ENCODE measurements at places on chromosomes 1 and 21.

DNA sequence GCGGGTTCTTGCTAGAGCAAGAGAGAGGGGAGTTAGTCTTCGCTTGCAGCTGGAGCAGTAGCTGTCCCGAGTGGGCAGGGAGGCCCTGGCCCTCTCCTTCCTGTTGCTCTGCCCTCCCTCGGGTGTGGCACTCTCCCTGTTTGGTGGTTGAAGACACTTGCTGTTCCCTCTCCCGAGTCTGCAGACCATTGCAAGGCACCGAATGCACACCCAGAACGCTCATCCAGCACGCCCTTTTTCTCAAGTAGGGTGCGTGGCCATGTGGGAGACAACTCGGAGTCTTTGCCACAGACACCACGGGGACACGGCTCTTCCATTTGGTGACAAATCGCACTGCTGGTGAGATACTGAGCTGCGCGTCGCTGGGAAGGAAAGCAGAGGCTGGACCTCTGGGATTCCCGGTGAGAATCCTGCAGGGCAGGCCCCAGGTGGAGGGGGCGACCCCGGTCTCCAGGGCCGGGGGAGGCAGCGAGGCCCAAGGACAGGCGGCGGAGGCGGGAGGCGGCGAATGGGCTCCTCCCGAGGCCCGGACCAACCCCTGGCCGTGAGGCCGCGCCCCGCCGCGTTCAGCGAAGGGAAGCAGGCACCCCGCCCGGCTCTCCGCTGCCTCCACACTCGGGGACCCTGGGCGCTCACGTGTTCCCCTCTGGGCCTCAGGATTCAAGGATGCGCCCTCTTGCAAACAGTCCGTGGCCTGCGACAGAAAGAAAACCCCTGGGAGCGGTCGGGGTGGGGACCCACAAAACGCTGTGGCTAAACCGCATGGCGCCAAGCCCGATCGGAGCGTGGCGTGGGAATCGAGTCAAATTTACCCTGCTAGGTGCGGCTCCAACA is 10.4 kb upstream of the TMEM200B start:
- DNase-seq = no peak

- no peak for DNase-seq
Measured at GRCh38 chr1:202288177-202288576, 53.6 kb downstream of the UBE2T start.

GRCh38 chr1:47689894-47690293 is 252.1 kb downstream of the FOXD2 start:
- no peak for DNase-seq

GRCh38 chr1:190416239-190416638 is 61.4 kb downstream of the BRINP3 start:
- no peak for DNase-seq

DNA sequence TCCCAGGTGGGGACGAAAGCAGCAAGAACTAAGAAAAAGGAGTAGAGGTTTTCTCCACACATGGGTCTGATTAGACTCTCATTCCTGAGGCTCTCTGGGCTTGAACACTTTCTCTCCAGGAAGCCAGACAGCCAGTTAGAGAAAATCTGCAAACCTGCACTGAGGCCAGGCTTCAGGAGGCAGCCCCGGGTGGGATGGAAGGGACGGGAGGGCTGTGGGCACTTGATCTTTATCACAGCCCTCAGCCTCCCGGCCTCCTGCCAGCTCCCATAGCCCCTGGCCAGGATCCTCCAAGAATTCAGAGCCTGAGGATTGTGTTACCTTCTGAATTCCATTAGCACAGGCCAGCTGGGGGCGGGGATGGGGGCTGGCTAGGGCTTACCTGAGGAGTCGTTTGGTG is 40.1 kb downstream of the SERTAD4 start:
- no peak for DNase-seq

GRCh38 chr1:85450832-85451231 is 14.1 kb downstream of the DDAH1 start:
- DNase-seq = no peak

DNA sequence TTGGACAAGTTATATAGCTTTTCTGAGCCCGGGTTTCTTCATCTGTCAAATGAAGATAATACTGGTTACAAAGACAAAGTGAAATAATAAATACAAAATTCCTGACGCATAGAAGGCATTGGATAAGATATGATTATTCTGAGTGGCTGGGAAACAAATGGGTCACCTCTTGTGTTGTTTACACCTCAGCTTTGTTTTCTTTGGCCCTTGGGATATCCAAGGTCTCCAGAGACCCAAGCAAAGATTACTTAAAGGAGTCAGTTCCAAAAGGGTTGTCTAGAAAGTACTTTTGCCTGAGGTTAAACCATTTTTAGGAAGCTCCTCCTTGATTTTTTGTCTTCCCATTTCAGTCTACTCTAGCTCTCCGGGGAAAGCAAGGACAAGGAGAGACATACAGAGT is 9.7 kb downstream of the KHDRBS1 start:
- no peak for DNase-seq

DNA sequence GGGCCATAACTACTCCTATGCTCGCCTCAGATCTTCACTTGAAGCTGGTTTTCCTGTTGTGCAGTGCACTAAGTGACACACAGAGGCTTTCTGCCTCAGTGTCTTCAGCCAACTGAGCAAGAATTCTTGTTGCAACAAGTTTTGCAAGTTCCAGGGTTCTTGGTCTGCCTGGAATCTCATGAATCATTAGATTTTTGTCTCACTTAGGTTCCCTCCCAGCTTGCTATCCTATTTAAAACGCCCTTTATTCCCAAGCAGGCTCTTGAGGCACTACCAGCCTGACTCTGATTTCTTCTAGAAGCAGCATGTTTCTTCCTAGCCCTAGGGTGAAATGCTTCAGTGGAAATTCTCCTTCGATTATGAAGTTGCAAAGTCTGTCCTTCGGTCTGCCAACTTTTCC is 158.8 kb downstream of the C1orf21 start:
- peak; percentile 99 for DNase-seq

DNA sequence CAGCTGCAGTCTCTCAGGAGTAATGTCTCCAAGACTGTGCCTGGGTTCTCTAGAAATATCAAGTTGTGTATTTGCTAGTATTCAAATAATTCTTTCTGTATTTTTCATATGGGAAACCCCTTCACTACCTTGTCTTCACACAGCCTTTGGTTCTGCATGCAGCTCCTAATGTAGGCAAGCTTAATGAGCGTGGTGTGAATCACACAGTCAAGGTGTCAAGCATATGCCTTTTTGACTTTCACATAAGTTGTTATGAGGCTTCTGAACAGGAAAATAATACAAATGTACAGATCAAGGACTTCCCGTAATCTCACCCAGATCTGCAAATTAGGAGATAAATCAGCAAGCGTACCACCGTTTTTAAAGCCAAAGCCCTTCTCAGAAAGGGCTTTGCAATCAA is at the start of gene FCRL3:
FCRL3 (minus strand) TSS at position 38 of the 400 bp plus-strand sequence. CDS start 280 bp downstream, outside the sequence.
- no peak for DNase-seq

DNA sequence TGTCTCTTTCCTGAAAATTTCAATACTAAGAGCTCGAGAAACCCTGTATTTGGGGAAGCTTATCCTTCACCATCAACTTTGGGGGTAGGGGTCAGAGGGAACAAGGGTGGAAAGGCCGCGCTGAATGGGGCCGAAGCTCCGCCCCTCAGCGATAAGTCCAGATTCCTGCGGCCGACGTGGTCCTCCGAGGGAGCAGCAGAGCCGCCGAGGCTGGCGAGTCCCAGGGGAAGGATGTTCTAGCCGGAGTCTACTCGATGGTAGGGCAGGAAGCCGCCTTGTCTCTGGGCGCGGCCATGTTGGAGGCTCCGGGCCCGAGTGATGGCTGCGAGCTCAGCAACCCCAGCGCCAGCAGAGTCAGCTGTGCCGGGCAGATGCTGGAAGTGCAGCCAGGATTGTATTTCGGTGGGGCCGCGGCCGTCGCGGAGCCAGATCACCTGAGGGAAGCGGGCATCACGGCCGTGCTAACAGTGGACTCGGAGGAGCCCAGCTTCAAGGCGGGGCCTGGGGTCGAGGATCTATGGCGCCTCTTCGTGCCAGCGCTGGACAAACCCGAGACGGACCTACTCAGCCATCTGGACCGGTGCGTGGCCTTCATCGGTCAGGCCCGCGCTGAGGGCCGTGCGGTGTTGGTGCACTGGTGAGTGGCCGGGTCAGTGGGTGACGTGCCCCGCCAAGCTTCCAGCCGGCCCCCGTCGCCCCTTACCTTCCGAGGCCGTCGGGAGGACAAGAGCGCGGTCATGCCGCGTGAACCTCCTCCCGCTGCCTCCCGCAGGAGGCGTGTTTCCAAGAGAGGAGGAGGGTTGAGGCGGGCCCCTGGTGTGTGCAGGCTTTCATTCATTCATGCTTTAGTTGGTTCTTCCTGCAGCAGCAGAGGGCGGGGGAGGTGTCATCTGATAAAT is at the start of gene DUSP12:
DUSP12 (plus strand) TSS at position 278 of the 899 bp plus-strand sequence; CDS start at position 294, 16 bp downstream.
- DNase-seq = peak; percentile 91

DNA sequence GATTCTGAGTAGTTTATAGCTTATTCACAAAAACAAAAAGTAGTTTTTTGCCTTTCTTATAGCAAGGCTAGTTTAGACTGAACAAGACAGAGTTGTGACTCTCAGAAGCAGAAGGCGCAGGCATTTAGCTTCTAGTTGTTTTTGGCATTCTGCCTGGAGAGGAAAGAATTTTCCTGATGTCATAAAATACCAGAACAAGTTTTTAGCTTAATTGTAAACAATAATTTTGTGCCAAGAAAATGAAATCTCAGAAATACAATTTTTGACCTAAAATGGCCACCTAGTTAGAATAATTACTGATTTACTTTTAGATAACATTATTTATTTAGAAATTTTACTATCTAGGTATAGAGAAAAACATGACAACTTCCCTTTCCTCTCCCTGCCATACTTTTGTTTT is 1.0 kb downstream of the DNAJB4 start:
- DNase-seq = peak; percentile 76

- DNase-seq = no peak
Measured at GRCh38 chr1:191025896-191026642, 548.4 kb upstream of the BRINP3 start.

DNA sequence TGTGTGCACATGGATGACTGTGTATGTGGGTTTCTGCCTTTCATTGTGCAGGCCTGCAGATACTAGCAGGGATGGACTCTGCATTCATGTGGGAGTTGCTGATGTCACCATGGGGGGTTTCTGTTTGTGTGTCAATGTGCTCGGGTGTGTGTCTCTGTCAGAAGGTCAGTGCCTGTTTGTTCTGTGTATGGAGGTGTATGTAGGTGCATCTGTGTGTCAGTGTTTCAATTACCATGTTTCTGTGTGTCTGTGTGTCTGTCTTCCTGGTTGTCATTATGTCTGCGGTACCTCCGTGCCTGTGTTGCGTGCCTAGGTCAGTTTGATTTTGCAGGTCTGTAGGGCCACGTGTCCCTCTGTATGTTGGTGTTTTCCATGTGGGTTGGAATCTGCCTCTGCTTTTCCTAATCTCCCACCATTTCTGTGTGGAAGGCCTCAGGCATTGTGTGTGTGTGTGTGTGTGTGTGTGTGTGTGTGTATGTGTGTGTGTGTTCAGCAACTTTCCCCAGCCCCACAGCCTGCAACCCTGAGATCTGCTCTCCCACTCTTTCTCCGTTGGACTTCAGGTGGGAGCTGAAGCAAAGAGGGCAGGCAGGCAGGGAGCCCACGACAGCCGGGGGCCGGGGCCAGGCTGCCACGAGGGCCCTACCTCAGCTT is 36.7 kb upstream of the WASF2 start:
- DNase-seq = peak; percentile 46

GRCh38 chr1:44326024-44326701 is 28.9 kb downstream of the ERI3 start:
- no peak for DNase-seq

- peak; percentile 66 for DNase-seq
Measured at GRCh38 chr1:43329995-43330751, 7.4 kb upstream of the MPL start.

DNA sequence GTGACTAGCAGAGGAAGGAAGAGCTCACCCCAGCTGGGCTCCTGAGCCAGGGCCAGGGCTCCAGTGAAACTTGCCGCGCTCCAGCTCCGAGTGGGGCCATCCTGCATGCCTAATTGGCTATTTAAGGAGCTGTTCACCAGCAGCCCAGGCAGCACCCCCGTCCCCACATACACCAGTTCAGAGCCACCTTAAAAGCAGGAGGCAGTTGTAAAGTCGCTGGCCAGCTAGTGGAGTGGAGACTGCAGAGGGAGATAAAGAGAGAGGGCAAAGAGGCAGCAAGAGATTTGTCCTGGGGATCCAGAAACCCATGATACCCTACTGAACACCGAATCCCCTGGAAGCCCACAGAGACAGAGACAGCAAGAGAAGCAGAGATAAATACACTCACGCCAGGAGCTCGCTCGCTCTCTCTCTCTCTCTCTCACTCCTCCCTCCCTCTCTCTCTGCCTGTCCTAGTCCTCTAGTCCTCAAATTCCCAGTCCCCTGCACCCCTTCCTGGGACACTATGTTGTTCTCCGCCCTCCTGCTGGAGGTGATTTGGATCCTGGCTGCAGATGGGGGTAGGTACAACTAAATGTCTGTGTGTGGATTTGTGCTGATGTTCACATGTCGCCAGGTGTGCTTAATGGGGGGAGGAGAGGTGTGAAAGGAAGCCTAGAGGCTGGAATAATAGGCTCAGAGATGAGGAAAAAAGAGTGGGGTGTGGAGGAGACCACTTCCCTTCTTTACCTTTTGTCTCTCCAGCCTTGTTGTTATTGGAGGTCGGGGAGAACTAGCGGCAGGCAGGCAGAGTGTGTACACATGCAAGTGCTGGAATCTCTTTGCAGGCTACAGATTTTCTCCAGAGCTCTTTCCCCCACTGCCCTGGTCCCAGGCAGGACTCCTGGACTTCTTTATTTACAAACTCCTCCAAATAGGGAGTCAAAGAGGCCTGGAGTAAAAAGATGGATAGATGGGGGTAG is at the start of gene CA14:
CA14 (plus strand) TSS at position 151 of the 962 bp plus-strand sequence; CDS start at position 506, 355 bp downstream.
- DNase-seq = no peak

- DNase-seq = peak; percentile 34
Measured at GRCh38 chr1:233107130-233107660, 156.8 kb downstream of the NTPCR start.

GRCh38 chr1:159890390-159890789 is 9.6 kb downstream of the CFAP45 start:
- DNase-seq = no peak

DNA sequence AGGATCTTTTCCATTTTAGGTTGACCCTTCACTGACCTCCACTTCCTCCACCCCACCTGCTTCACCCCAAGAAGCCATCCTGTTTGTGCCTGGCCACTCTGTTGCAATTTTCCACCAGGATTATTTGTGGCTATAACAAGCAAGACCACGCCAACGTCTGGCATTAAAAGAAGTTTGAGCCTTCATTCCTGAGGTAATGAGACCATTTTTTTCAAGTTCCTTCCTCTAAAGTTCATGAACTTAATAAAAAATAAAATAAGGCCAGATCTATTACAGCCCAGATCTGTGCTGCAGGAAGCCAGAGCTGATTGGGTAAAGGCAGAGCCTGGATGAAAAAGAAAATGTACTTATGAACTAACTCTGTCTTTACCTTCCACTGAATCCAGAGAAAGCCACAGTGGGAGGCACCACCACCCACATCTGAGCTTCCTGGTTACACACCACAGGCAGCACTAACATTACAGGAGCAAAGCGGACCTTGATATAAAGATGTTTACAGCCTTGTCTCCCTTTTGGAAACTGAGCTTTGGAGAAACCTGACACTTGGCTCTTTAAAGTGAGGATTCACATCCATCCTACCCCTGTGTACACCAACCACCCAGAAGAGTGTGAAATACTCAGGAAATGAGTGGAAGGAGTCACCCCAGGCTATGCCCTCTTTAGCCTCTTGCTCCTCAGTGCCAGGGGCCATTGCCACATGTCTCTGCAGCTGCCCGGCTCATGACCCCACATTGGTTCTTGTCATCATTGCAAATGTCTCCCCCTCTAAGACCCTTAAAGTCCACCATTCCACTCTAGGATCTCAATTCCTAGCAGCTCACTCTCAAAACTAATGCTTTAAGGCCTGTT is 293.6 kb downstream of the PLPP3 start:
- no peak for DNase-seq
